ENCODE measurements at places on chromosomes 11 and 22.

DNA sequence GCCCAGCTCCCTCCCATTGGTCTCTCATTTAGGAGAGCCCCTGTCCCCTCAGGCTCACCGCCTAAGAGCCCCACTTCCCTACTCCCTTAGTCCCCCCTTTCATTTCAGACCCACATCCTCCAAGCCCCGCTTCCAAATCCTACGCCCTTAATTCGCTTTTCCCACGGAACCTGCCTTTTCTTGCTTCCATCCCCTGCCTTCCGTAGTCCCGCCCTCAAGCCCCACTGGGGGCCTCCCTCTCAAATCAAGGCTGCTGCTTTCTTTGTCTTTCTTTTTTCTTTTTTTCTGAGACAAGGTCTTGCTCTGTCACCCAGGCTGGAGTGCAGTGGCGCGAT is 396 bp downstream of the CCDC157 start:
- DNase-seq: peak; percentile 54

DNA sequence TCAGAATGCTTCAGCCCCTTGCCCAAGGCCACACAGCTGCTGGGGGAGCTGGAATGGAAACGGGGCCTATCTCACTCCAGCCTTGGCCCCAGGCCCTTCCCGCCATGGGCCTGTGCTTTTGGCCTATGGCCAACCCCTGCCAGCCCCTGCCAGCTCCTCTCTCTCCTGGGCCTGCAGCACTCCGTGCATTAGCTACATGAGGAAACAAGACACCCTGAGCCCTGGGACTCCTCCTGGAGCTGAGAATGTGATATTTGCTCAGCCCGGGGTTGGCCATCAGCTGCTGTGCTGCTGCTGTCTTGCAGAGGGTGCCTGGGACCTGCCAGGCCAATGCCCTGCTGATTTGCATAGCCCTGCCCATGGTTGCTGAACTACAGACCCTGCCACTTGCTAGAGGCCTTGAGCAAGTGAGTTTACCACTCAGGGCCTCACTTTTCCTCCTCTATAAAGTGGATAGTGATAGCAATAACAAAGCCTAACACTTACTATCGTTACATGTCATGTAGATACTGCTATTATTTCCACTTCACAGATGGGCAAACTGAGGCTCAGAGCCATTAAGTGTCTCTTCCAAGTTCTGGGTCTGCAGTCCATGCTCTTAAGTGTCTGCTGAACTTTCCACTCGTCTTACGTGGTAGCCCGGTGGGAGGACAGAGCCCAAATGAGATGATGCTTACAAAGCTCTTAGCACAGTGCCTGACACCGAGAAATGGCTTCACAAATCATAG is 99.6 kb downstream of the KIAA1671 start:
- no peak for DNase-seq

GRCh38 chr11:27720277-27720830 is 20.1 kb upstream of the BDNF start:
- DNase-seq: no peak

DNA sequence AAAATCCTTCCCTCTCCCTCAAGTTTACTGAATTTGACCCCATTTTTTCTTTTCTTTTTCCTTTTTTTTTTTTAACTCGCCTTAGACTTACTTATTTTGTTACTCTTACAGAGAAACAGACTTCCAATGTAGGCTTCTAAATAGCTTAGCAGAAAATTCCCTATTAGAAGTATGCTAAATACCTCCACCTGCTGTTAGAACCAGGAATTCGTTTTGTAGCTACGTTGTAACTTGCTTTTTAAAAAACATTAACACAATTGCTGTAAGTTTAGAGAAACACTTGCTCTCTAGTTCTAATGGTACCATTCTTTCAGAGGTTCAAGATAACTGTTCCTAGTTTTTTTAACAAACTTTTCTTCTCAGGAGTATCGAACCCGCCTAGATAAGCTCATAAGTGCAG is 324.2 kb downstream of the DCDC1 start:
- DNase-seq: no peak

DNA sequence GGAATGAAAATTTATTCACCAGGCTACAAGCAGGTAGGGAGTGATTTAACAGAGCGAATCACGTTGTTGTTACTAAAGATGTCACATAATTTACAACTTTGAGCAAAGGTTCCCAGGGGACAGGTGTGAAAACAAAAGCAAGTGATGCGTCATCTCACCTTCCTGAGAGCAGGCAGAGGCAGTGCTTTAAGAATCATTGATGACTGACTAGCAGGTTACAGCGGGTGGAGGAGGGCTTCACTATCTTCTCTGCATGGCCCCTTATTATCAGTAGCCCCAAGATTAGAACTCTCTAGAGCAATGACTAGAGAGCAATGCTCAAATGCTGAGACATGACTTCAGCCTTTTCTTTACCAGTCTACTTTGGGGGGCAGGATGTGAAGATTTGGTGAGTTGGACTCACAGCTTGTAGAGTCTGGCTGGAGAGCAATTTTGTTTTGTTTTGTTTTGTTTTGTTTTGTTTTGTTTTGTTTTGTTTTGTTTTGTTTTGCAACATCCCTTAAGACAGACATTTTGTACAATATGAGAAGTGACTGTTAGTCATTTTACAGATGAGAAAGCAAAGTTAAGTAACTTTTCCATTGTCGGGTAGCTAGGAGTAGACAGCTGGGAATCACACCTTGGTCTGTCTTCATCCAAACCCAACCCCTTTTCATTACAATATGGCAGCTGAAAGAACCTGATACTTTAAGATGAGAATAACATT is 84.8 kb downstream of the SLC1A2 start:
- DNase-seq: no peak

DNA sequence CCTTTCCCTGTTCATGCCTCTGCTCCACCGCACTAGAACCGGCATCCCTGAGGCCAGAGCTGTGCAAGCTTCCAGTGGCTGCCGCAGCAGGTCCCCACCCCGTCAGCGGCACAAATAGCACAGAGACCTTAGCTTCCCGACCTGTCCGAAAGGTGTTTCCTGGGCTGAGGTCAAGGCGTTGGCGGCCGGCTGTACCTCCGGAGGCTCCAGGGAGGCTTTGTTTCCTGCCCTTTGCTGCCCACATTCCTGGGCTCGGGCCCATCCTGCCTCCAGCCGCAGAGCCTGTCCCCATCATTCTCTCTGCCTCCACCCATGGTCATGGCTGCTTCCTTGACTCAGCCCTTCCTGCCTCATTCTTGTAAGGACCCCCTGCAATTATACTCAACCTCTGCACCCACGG is 31.2 kb downstream of the ARHGAP8 start:
- no peak for DNase-seq

- no peak for DNase-seq
Observed at GRCh38 chr11:62922653-62923431, 1.7 kb upstream of the CHRM1 start.

DNA sequence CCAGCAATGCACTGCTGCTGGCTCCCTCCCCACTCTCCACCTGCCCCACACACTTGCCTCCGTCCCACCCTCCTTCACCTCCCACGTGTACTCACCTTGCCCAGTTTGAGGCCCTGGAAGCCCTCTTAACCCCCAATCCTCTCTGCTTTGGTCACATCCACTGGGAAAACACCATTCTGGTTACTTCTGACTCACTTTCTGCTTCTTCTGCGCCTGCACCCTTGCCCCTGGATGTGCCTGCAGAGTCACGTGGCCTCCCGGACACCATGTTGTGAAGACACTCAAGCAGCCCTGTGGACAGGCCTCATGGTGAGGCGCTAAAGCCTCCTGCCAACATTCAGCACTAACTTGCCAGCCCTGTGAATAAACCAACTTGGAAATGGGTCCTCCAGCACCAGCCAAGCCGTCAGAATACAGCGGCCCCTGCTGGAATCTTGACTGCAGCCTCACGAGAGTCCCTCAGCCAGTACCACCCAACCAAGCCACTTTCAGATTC is 2.6 kb upstream of the NAALADL1 start:
- DNase-seq: peak; percentile 97

DNA sequence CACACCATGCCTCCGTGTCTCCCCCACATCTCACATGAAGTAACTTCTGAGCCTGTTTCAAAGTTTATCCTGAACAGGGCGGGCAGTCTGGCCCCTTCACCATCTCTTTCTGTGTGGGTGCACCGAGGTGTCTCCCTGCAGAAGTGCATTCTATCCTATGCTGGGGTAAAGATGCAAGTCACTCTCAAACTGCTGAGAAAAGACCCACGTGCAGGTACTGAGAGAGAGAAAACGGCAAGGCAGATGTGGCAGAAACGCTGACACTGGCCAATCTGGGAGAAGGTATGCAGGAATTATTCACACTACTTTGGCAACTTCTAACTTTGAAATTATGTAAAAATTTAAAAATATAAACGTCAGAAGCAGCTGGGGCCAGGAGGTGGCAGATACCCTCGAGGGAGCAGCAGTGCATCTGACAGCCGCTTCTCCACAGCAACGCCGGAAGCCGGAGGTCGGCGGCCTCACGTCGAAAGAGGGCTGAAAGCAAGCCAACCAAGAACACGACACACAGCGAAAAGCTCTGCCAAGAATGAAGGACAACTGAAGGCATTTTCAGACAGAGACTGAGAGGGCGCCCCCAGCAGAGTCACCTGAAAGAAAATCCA is 34.2 kb upstream of the MOB2 start:
- no peak for DNase-seq

DNA sequence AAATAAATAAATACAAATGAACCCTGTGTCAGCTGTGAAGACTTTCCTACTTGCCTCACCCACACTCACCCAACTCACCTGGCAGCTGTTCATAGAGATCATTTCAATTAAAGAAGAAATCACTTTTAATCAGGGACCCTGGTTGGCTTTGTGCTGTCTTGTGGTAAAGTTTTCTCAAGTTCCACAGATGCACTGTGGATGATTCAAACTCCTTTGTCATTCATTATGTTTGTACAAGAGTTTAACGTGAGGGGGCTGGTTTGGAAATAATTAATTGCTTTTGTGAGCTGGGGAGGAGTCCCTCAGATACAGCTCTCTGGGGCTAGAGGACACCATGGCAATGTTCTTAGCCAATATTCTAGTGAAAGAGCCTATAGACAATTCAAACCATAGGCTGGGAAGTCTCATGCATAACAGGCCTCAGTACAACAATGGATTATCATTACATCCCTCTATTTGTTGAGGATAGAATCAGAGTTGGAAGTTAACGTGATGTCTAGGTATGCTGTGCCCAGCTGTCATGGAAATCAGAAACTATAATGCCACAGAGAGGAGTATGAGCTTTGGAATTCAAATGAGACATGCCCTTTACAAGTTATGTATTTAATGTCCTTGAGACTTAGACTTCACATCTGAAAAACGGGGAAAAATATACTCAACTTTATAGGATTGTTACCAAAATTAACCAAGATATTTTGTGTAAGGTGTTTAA is 698.5 kb downstream of the KCNA4 start:
- no peak for DNase-seq

DNA sequence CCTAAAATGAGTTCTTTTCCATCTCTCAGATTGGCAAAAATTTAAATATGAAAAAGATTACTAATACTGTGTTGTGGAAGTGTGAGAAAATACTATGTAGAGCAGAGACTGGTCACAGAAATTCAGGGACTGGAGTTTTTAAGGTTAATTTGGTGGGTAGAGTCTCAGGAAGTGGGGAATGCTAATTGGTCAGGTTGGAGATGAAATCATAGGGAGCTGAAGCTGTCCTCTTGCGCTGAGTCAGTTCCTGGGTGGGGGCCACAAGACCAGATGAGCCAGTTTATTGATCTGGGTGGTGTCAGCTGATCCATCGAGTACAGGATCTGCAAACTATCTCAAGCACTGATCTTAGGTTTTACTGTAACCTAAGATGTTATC is 29.4 kb upstream of the TMEM86A start:
- DNase-seq: no peak

DNA sequence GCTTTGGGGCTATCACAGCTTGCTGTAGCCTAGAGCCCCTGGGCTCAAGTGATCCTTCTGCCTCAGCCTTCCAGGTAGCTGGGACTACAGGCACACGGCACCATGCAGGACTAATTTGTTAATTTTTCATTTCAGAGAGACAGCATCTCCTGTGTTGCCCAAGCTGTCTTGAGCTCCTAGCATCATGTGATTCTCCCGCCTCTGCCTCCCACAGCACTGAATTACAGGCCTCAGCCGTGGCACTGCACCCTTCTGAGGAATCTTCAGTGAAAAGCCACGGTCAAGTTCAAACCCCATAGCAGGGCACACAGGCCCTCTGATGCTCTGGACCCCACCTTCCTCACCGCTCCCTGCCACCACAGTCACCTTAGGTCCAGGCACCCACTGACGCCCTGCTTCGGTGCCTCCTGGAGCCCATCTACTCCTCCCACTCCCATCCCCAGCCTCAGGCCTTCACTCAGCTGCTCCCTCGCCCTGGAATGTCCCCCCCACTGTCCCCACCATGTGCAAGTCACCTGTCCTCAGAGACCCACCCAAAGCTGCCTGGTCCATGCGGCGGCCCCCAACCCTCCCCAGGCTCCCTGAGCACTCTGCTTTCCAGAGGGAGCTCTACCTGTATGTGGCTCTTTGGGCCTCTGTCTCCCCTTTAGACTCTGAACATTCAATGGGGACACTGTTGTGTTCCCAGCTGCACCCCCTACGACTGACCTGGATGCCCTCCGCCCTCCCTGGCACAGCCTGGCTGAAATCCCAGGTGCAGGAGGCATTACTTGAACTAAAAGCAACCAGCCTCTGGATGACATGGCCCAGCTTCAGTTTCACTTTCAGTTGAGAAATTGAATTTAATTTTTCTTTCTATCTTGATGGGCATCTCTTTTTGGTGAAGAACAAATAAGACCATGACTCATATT is 1.6 kb downstream of the APOL2 start:
- no peak for DNase-seq

DNA sequence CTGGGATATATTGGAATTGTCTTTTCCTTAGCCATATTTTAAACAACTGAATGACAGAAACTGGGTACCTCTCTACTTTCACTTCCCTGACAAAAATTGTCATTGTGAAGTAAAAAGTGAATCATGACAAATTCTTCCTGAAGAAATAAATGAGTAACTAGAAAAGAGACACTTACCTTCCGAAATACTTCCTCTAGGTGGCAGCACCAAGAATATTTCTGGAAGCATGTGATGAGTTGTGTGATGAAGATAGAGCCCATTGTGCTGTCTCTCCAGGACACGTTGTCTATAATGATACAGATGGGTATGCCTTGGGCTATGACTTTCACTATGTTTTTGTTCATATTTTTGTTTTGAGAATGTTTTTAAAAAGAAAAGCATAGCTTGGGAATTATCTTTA is 21.5 kb downstream of the CASP4 start:
- peak; percentile 47 for DNase-seq

- no peak for DNase-seq
Observed at GRCh38 chr11:28799316-28799715, 691.1 kb downstream of the METTL15 start.

GRCh38 chr11:78938971-78939370 is 364.3 kb upstream of the NARS2 start:
- DNase-seq: no peak

DNA sequence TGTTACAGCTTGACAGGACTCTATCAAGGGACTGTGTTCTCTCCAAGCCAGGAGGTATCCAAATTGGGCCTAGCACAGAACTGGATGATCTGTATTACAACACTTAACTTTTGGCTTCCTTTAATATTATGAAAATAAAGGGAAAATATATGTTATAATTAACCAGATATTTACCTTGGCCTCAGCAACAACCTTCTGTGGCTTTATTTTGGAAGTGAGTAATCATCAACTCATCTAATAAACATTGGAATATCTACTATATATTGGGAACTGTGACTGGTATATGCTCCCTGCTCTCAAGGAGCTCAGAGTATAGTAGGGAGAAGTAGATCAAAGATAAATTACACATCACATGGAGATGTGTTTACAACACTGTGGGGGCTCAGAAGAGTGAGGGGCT is 352.2 kb downstream of the METTL15 start:
- DNase-seq: no peak

Data from stimulated activated naive CD4-positive, alpha-beta T cell (primary cell).